Left lung (tissue), 14 donors: ENCODE measurements at places on chromosomes 2 and 18. TPM values are rescaled to one million over a fixed set of nuclear protein-coding genes. Genes with fewer than 3 reads are reported as not detected.
A peak's percentile ranks its signal among the peaks of the same experiment; 100 is the strongest.

HOXD11 gene
- not detected for total RNA-seq

LIMS4 gene
- total RNA-seq, result 2.0 TPM

CCL20 gene
- total RNA-seq, result 1.9 TPM

- H3K27me3 ChIP-seq, result no peaks in the 10 kb centered on the region
- DNase-seq, result no peak
- no peak overlapping the region for H3K27ac ChIP-seq
- H3K36me3 ChIP-seq, result no peaks in the 10 kb centered on the region
- no peaks in the 10 kb centered on the region for H3K4me1 ChIP-seq
These were observed 255.3 kb upstream of the ID2 start for GRCh38 chr2:8426550-8426949.

- H3K4me1 ChIP-seq, result no peaks in the 10 kb centered on the region
- H3K4me3 ChIP-seq, result no peak overlapping the region
- no peaks in the 10 kb centered on the region for H3K27me3 ChIP-seq
- H3K36me3 ChIP-seq, result no peaks in the 10 kb centered on the region
These were observed 99.1 kb upstream of the MC2R start for GRCh38 chr18:14014456-14014855.

DNA sequence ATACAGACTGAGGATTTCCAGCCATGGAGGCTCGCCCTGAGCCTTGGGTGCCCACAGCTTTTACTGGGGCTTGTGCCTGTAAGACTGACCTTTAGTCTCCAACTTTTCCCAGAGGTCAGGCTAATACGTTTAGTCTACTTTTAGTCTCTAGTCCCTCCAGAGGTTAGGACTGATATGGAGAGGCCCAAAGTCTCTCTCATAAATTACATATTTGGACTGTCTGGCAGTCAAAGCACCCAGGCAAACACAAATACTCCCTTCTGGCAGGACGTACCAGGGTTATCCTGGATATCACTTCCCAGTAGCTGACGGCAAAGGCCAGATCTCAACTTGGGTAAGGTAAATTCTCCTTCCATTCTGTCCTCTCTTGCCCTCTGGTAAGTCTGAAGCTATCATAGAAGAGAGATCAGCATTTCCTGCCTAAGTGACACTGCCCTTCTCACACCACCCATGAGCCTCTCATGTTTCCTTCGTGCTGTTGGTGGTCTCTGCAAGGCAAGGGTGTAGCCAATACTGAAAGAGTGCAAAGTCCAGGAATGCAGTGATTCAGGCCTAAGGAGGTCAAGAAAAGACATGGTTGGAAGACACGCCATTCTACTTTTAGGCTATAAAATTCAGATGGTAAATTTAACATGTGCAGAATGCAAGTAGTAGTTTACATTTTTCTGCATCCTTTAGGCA lies 69.3 kb upstream of the NEDD4L start:
- no peak for DNase-seq
- no peaks in the 10 kb centered on the region for H3K4me1 ChIP-seq
- H3K36me3 ChIP-seq, result no peaks in the 10 kb centered on the region
- H3K4me3 ChIP-seq, result no peak overlapping the region

GRCh38 chr2:100291152-100291970 lies 30.9 kb downstream of the LONRF2 start:
- no peaks in the 10 kb centered on the region for H3K36me3 ChIP-seq
- no peaks in the 10 kb centered on the region for H3K27me3 ChIP-seq
- no peak overlapping the region for H3K4me3 ChIP-seq

GRCh38 chr18:9704233-9705118 lies 3.6 kb upstream of the RAB31 start:
- H3K36me3 ChIP-seq, result no peaks in the 10 kb centered on the region
- peak overlapping the region; percentile 45 for H3K27ac ChIP-seq
- no peak overlapping the region for H3K4me3 ChIP-seq
- no peaks in the 10 kb centered on the region for H3K27me3 ChIP-seq

GRCh38 chr18:32091724-32092421 lies at the start of gene RNF138:
RNF138 (plus strand) TSS chr18:32091874; CDS start chr18:32092777, 903 bp downstream.
- H3K27ac ChIP-seq, result peak within 1 kb of the TSS; percentile 100
- no peaks in the 10 kb centered on the region for H3K27me3 ChIP-seq
- peaks cover 47% of the 10 kb centered on the region for H3K4me1 ChIP-seq

DNA sequence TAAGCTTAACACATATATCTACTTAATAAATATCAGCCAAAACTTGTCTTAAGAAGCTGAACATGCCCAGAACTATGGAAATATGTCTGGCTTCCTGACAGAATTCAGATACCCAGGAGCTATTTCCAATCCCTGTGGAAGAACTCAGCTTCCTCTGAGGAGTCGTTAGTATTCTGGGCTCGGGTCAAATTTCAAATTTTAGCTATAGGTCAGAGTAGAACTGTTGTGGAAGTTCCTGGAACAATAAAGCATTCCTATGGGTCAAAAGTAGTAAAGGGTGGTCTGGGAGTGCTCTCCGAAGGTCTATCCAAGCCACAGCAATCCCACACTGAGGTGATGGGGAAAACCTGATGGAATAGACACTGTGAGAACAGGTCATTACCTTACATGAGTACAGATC lies 342.7 kb upstream of the CHST9 start:
- no peaks in the 10 kb centered on the region for H3K36me3 ChIP-seq
- H3K27ac ChIP-seq, result no peak overlapping the region
- no peaks in the 10 kb centered on the region for H3K4me1 ChIP-seq
- no peak for DNase-seq
- H3K4me3 ChIP-seq, result no peak overlapping the region

- H3K4me3 ChIP-seq, result no peak overlapping the region
- H3K36me3 ChIP-seq, result no peaks in the 10 kb centered on the region
- DNase-seq, result peak; percentile 62
- H3K27me3 ChIP-seq, result no peaks in the 10 kb centered on the region
- no peaks in the 10 kb centered on the region for H3K4me1 ChIP-seq
These were observed 21.2 kb upstream of the NAB1 start for GRCh38 chr2:190627448-190628412.
